Uterus (tissue), 4 donors: ENCODE measurements at places on chromosomes 2 and 18. TPM values are rescaled to one million over a fixed set of nuclear protein-coding genes. Genes with fewer than 3 reads are reported as not detected.

GRCh38 chr2:12031866-12032265, 285.4 kb downstream of the LPIN1 start:
- no peak for DNase-seq

DNA sequence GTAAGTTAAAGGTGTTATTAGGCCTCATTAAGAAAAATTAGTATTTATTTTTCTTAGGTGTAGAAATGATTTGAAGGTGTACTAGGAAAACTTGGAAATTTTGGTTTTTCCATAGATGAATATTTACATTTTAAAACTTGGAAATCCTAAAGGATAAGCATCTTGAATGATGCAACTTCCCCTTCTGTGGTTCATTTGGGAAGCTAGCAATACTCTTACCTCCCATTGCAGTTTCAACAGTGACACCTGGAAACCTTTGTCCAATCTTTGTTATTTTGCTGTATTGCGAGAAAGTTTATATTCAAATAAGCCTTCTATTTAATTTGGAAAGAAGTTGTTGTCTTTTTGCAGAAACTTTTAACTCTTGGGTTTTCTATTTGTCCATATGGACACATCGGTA, 68.5 kb downstream of the ZEB2 start:
- no peak for DNase-seq

DNA sequence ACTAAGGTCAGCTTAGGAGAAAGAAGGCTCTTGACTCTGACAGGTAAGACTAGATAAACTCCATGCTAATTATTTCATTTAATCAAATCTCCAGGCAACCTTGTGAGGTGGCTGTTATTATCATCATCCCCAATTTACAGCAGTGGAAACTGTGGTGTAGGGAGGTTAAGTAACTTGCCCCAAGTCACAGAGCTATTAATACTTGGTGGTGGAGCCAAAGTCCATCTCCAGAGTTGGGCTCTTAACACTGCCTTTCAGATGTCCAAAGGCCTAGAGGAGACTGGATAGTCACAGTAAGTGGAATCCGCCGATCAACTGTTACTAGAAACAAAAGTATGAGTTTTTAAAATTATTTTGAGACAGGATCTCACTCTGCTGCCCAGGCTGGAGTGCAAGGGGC, 46.6 kb upstream of the SP3 start:
- DNase-seq = no peak

The PPP1R1C gene
- total RNA-seq = 27.4 TPM

- DNase-seq = no peak
These were observed 106.3 kb downstream of the ABCA12 start for GRCh38 chr2:215032153-215032552.
